ENCODE measurements at places on chromosomes 1 and 21. TPM values are rescaled to one million over a fixed set of nuclear protein-coding genes. Genes with fewer than 3 reads are reported as not detected.

Gene LAMTOR5
- 50.3 TPM for total RNA-seq

Gene S1PR1
- 10.4 TPM for total RNA-seq

Gene PLD5
- total RNA-seq: not detected

Gene LCE1C
- not detected for total RNA-seq

Gene AP4B1
- 11.7 TPM for total RNA-seq

Gene RPL11
- total RNA-seq: 1,412 TPM

Gene CTTNBP2NL
- 11.0 TPM for total RNA-seq

Gene SERBP1
- total RNA-seq: 128 TPM

Gene B3GALT6
- 19.5 TPM for total RNA-seq

Gene AUNIP
- total RNA-seq: 0.33 TPM

Gene MEX3A
- 1.7 TPM for total RNA-seq

Gene IVL
- not detected for total RNA-seq

Gene DCDC2B
- not detected for total RNA-seq

Gene ALPL
- 1.5 TPM for total RNA-seq

Gene TPR
- 65.1 TPM for total RNA-seq

All from fibroblast of lung (primary cell).